ENCODE measurements at places on chromosomes 7 and 10.

GRCh38 chr7:79949778-79950177 is 184.9 kb upstream of the GNAI1 start:
- DNase-seq = no peak

DNA sequence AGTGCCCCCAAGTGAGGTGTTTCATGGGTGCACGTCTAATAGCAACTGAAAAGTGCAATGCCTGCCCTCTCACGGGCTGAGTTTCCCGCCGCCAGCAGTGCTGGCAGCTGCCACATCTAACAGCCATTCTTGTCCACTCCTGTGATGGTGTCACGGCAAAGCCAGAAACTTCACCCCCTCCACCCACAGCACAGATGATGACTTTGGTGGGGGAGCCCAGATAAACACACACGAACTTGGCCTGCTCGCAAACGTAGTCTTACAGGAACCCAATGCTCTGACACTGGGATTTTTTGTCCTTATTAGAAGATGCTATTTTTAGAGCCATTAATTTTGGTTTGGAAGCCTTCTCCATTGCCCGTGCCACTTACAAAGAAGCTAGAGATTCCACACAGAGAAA is 26.7 kb downstream of the CPXM2 start:
- DNase-seq = no peak

DNA sequence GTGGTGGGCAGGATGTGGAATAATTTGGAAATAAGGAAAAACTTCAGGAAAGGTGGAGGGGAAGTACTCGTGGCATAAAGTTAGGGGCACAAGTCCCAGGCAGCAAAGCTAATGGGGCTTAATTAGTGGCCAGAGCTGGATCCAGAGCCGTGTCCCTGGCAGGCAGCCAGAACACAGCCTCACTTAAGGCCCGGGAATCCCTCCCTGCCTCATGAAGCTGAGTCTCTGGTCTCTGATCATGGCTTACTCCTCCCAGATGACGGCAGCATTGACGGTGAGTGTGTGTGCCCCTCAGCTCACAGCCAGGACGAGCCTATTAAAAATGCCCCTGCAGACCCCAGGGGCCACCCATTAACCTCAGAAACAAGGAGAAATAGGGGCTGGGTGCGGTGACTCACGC is 48.2 kb upstream of the NPTX2 start:
- DNase-seq = no peak

DNA sequence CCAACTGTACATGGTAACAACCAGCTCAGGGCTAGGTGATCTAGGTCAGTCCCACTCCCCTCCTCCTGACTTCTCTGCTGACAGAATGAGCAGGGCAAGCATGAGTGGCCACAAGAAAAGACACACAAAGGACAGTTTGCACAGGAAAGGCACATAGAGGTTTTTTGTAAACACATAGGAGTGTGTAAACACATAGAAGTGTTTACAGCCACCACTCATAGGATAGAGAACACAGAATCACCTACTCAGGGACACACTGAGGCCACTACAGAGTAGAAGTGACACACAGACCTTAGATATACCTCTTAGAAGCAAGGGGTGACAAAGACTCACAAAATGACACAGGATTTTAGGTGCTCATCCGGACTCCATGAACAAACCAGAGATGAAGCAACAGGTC is 19.0 kb downstream of the NUDCD3 start:
- DNase-seq = no peak

DNA sequence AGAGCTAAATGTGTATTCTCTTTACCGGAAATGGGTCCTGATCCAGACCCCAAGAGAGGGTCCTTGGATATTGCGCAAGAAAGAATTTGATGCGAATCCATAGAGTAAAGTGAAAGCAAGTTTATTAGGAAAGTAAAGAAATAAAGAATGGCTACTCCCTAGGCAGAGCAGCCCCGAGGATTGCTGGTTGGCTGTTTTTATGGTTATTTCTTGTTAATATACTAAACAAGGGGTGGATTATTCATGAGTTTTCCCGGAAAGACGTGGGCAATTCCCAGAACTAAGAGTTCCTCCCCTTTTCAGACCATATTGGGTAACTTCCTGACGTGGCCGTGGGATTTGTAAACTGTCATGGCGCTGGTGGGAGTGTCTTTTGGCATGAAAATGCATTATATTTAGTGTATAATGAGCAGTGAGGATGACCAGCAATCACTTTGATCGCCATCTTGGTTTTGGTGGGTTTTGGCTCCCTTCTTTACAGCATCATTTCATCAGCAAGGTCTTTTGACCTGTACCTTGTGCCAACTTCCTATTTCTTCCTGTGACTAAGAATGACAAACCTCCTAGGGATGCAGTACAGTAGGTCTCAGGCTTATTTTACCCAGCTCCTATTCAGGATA is 60.4 kb downstream of the ARL4A start:
- DNase-seq = no peak

DNA sequence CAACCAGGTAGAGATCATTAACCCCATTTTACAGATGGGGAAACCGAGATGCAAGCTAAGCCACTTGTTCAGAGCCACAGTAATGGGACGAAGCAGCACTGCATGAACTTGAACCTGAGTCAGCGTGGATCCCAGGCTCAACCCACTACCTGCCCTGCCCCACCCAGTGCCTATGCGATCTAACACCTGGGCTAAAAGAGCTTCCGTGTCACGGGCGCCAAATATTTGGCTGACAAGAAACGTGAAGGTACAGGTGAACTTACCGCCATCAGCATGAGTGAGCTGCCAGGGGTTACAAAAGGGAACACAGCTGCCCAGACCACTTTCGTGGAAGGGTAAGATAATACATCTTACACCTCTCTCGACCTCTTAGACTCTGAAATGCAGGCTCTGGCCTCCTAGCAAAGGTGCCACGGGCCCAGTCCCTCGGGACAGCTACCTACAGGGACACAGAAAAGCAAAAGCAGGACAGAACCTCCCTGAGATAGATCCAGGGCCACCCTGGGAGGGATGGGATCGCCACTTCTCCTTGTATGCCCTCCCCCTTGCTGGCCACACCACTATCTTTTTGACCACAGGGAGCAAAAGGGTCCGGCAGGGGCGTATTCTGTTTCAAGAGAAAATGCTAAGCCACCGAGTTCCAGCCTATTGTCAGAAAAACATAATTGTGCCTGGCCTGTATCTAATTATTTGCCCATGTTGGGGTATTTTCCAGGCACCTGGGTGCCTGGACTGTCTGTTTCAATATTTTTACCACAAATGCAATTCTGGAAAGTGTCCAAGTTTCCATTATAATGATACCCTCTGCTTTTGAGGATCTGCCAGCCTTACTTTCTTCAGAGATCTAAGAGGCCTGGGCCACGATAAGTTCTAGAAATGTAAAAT is 6.4 kb downstream of the CHST15 start:
- no peak for DNase-seq

GRCh38 chr7:98230746-98231471 is 19.7 kb downstream of the BHLHA15 start:
- DNase-seq = no peak

DNA sequence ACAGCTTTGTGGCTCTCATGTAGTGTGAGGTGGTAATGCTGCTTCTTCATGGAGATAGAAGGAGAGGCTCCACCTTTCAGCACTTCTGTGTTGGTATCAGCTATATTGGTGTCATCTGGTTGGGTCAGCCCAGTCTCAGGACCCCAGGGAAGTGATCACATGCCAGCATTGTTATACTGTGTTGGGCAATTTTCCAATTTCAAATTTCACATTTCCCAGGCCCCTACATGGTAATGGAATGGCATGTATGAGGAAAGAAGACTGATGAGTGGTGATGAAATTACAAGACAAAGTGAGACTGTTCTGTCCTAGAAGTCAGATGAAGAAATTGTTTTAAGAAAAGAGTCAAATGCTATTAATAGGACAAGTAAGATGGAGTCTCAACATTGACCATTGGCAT is 3.7 kb upstream of the AKR1C3 start:
- no peak for DNase-seq

DNA sequence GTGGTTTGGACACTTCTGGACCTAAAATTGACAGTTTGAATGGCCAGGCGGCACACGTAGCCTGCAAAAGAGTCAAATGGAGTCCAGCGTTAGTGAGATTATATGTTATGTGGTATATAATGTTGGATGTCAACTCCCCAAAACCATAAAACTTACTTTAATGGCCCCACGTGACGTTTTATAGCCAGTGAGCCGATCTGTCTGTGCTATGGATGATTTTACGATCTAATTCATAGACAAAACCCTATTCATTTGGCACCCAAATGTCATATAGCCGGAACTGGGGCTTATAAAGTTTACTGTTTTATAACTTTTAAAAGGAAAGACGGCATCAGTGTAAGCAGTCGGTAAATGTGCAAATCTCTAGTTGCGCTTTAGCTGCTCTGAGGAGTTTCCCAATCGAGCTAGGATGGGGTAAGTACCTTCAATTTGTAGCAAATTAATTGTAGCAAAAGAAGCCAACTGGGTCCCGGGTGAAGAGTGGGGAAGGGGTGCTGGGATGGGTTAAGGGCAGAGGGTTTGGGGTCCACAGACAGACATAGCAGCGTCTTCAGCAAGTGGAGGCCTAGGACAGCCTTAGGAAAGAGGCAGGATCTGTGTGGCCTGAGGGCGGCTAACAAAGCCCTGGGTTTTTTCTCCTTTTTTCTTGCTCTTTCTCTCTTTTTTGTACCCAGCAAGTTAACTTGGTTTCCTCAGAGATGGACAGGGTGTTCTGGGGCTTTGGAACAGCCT is 3.2 kb downstream of the HOXA5 start:
- no peak for DNase-seq

GRCh38 chr7:123432601-123433000 is 101.8 kb downstream of the IQUB start:
- no peak for DNase-seq

DNA sequence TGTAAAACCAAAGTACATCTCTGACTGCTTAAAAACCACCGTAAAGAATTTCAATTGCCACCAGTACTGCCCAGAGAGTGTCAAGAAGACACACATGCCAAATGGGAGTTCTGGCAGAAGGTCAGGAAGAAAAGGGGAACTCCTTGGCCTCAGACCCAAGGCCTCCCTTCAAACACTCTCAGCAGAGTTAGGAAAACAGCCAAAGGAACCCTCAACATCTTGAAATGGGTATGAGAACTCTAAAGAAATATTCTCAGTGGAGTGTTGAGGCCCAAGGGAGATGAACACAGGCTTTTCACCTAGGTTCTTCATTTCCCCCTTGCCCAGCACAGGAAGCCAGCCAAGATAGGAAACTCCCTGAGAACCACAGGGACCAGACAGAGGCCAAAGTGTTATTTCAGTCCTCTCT is 96.1 kb upstream of the ASAH2 start:
- no peak for DNase-seq

- DNase-seq = no peak
These were observed 10.1 kb downstream of the PON2 start for GRCh38 chr7:95424716-95425115.

DNA sequence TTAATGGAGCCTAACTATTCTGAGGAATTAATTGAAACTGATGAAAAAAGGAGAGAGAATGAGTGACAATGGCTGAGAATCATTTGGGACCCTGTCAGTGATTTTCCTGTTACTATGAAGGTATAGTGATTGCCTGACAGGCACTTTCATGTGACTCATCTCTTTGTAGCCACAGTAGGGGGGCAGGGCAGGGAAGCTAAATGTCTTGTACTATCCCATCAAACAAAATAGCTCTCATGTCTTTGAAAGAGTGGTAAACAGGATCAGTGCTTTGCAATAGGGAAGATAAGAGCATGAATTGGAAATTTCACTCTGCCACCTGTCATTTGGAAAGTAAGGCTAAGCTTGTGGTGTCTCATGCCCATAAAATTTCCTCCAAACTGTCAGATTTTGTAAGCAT is 94.5 kb upstream of the GSDME start:
- DNase-seq = no peak

GRCh38 chr10:110460111-110460809 is 37.4 kb upstream of the DUSP5 start:
- no peak for DNase-seq

DNA sequence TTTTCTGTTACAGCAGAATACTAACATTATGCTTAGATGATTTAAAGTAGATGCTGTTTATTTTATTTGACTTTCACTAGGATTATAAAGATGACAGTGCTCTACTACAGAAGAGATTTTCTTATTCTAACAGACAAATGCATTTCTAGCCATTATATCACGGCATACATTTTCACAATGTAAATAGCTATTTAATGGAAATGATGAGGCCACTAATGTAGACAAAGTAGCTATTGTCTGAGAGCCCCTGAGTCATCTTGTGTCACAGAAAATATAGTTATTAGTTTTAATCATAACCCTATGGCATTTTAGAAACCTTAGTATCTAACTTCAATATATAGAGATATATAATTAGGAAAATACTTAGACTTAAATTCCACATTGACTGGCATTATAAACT is 158.0 kb upstream of the AHR start:
- DNase-seq = no peak

GRCh38 chr10:89710753-89711152 is 9.4 kb downstream of the KIF20B start:
- DNase-seq = no peak

DNA sequence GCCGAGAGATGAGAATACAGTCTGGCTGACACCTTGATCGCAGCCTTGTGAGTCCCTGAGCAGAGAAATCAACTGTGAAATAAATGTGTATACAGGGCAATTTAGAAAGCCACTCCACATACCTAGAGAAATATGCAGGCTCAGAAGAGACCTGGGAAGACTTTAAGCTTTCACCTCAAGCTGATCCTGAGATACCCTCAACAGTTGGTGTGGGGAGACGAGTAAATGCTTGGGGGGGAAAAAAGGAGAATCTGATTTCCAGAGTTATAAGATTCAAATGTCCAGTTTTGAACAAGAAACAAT is 123.5 kb downstream of the SMURF1 start:
- no peak for DNase-seq

- no peak for DNase-seq
These were observed 68.2 kb downstream of the C10orf143 start for GRCh38 chr10:130042381-130042780.

GRCh38 chr10:5195727-5196374 is 786 bp upstream of the AKR1C4 start:
- no peak for DNase-seq

- no peak for DNase-seq
These were observed 75.0 kb upstream of the CTBP2 start for GRCh38 chr10:125235093-125236069.

- DNase-seq = no peak
These were observed 78.1 kb downstream of the USP6NL start for GRCh38 chr10:11533328-11533781.

GRCh38 chr10:85638797-85639196 is 727.8 kb downstream of the GRID1 start:
- no peak for DNase-seq

DNA sequence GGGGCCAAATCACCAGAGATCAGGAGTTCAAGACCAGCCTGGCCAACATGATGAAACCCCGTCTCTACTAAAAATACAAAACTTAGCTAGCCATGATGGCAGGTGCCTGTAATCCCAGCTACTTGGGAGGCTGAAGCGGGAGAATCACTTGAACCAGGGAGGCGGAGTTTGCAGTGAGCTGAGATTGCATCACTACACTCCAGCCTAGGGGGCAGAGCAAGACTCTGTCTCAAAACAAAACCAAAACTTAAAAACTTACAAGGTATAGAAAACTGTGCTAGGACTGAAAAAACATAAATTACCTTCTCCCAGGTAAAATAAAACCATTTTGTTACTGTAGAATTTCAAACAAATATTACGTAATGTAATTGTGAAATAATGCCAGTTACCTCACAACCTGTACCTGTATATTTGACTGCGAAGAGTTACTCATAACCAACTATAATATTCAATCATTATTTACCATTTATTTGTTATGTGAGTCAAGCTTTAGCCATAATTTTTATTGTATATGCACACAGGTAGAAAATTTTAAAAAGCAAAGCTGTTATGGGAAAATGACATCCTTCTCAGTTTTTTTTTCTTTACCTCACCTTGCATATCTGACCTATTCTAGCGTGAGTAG is 180.9 kb downstream of the SEMA3A start:
- DNase-seq = no peak
